ENCODE measurements at places on chromosomes 3 and 15. TPM values are rescaled to one million over a fixed set of nuclear protein-coding genes. Genes with fewer than 3 reads are reported as not detected.

DNA sequence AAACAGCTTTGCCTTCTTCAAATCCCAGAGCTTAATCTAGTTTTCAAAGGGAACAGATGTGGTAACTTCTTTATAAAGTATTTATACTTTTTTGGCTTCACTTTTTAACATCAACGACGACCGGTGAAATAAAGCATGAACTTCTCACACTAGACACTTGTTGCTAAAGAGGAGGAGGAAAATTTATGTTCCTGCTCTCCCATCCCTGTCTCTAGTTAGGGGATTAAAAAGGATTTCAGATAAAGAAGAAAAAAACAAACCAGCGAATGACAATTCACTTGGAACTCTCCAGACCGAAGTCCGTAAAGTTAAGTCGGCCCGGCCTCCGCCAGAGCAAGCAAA, 672 bp downstream of the NEDD4 start:
- no peak for DNase-seq

DNA sequence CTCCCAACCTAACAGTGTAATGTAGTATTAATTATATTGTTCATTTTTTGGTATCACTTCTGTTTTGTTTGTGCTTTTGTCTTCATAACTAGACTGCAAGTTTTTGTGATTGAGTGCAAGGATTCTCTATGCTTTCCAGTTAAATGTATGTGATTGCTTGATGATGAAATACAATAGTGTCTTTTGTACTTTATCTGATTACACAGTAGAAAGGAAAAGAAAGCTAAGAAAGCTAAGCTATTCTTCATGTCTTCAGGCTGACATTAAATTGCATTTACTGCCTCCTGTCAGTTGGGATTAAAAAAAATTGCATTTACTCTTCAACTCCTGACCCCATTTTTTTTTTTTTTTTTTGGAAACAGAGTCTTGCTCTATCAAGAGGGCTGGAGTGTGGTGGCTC, 28.5 kb downstream of the RTF1 start:
- no peak for DNase-seq

DNA sequence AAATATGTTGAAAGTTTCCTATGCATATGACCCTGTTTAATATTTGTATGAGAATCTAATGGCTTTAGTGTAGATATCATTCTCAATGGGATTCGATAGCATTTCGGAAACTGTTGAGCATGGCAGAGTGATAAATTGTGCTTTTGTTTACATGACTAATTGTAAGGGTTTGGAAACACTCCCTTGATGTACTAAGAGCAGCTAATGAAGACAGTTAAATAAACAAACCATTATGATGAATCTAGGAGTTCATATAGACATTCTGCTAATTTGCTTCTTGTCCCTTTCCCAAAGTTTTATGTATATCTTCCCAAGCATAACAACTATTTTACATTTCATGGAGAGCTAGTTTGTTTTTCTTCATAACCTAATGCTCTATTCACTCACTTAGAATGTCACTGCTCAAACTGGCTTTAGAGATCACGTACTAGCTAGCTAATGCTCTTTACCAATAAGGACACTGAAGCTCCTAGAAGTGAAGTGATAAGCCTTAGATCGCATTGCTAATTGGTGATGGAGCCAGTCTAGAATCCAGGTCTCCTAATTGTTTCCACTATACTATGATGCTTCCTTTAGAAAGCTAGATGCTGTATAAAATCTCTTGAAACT, 140.8 kb downstream of the TP63 start:
- no peak for DNase-seq

DNA sequence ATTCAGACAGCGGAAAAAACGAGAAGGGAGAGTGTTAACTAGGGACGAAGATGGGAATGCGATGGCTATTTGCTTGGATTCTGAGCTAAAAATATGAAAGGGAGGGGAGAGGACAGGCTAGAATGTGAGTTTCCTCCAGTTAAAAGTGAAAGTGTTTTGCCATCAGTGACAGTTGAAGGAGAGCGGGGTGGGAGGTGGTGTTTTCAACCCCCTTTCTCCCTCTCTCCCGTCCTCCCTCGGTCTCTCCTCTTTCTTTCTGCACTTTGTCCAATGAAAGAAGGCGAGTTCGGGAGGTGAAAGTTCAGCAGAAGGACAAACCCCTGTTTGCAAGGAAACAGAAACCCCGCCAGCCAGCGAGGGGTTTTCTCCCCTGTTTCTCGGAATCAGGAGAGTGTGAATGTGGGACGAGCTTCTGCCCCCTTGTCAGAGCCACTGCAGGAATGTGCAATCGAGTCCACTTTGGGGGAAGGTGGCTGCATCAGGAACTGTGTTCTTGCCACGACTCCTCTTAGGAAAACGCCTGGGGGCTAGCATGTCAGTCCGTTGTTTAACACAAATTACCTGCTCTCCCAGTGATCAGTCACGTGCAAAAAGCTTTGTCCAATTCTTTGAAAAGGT, 975 bp upstream of the FOXP1 start:
- DNase-seq, result peak; percentile 4

GRCh38 chr15:58046467-58046866, 19.0 kb downstream of the ALDH1A2 start:
- no peak for DNase-seq

- peak; percentile 49 for DNase-seq
These were observed 1.1 kb downstream of the ZBTB47 start for GRCh38 chr3:42654331-42655201.

- DNase-seq, result no peak
These were observed 65.8 kb downstream of the B3GNT5 start for GRCh38 chr3:183318877-183319276.

GRCh38 chr3:126925411-126926171, 57.3 kb upstream of the PLXNA1 start:
- DNase-seq, result no peak

GRCh38 chr15:52137432-52138357, 25.1 kb upstream of the BCL2L10 start:
- DNase-seq, result no peak

DNA sequence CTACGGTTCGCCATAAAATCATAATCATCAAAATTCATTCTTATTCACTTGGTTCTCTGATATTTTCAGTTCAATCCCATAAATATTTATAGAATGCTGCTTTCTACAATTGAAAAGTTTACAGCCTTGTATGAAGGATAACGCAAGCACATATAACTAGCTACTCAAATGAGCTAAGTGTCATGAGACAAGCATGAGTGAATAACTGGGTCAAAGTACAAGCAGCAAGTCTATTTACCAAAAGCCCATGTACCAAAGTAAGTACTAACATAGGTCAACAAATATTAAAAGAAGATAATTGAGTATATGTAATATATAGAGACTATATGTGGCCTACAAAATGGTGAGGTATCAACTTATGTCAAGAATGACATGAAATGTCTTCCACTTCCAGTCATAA, 596.6 kb downstream of the GBE1 start:
- no peak for DNase-seq

- no peak for DNase-seq
These were observed 374.7 kb downstream of the TUSC7 start for GRCh38 chr3:117084277-117084676.

- DNase-seq, result no peak
These were observed 6.4 kb downstream of the CEP97 start for GRCh38 chr3:101730839-101731238.

PLA2G4F gene
- not detected for total RNA-seq
